ENCODE measurements at places on chromosomes 4 and X.

- DNase-seq = no peak
These were observed 22.0 kb upstream of the PPARGC1A start for GRCh38 chr4:23911675-23912455.

- no peak for DNase-seq
These were observed 812.4 kb downstream of the STPG2 start for GRCh38 chr4:97330917-97331316.

DNA sequence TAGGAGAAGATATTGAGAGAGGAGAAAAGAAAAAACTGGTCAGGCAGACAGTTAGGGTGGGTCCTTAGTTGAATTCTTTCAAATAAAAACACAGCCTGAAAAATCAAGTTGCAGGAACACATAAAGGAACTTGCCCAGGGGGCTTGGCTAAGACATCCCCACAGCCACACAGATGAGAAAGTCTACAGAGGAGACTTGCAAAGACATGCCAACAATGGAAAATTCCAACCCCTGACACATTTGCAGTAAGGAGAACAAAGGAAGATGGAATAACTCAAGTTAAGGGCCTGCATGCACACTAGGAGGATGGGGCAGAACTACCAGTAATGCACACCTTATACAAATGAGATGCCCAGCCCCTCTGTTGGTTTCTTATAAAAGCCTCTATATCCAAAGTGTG, 197.6 kb downstream of the CPXCR1 start:
- no peak for DNase-seq

GRCh38 chr4:153223930-153224329, 19.7 kb downstream of the TRIM2 start:
- no peak for DNase-seq

DNA sequence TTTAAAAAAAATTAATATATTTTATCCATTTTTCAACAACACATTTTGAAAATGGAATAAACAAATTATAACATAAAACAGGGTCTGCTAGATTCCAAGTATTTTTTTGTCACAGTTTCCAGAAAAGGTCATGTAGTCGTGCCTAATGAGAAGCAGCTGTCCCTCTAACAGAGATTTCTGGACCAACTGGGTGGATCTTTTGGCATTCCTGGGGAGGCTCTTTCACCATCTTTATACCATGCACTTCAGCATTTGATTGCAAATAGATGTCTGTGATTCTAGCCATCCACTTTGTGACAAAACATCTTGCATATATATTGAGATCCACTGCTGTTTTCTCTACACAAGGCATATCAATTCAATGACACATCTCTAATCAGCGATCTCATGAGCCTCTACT, 210.7 kb upstream of the LDB2 start:
- no peak for DNase-seq

DNA sequence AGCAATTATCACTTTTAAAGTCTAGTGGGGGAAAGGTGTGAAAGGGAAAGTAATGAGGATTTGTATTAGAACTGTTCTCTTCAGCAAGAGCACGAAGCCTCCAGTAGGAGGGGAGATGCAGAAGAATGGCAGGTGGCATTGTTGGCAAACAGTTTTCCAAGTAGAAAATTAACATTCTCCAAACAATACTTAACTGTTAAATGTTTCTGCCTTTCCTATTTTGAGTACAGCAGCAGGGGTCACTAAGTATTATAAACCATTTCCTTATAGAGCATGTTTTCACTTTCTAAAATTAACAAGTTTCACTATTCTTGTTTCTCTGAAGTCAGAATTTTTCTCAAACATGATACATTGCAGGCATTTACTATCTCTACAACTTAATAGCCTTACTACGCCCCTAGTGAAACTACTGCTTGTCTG, 58.7 kb downstream of the LEF1 start:
- DNase-seq = no peak

DNA sequence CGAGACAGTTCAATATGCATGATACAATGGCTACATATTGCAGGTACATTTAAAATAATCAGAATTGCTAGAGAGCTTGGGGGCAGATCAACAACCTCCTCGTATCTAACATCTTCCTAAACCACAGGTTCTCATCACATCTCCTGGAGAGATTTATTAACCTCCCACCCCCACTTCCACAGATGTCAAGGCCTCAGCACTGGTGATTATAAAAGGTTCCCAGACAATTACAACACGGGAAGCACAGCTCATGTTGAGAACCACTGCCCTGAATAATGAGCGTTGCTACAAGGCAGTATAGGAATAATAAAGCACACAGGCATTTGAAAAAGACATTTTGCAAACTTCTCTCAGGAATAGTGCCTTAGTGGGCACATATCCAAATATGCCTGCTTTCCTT, 42.8 kb downstream of the ELOVL6 start:
- DNase-seq = no peak

GRCh38 chr4:148288448-148288847, 153.8 kb downstream of the NR3C2 start:
- no peak for DNase-seq

DNA sequence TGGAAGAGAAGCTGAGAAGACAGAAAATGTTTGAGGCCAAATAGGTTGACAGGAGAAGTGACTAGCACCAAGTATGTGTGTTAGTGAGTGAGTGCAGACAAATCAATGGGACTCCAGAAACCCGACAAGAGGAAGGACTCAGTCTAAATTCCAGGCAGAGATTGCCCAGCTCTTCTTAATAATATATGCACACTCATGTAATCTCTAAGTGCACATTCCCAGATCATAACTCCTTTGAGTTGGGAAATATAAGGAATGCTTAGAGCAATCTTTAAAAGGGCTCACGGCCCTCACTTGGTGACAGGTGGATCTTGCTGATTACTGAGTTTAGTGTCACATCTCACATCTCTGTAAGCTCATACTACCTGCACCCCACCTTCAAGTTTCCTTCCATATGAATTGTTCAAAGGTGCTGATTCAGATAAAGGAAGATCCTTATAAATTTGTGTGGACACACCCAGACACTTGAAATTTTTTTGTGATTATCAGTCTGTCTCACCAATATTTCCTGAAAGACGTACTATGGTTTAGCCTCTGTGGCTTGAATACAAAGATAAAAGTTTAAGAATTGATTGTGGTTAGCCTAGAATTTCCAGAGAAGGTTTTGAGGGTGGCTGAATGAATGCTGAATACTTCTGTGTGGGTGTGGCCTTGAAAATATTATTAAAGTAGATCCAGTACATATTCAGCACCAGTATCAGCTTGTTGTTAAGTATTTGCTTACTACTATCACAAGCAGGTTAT, 205.1 kb upstream of the UGT8 start:
- no peak for DNase-seq

GRCh38 chrX:108268434-108269080, 169.7 kb downstream of the COL4A6 start:
- DNase-seq = no peak

DNA sequence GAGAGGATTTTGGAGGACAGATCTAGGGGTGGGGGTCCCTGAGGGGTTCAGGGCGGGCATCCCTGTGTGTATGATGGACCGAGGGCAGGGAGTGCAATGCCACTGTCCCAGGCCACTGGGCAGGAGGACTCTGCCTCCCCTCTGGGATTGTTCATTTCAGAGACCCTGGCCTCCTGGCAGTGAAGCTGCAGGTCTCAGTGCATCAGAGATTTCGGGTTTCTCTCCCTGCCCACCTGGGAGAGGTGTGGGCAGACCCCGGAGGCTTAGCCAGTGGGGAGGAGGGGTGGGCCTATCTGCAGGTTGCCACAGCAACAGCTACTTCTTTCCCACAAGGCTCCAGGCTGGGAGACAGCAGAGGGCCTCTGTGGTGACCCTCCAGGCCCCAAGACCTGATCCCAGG, 80.1 kb upstream of the LRPAP1 start:
- no peak for DNase-seq

GRCh38 chr4:101540336-101540735, 193.0 kb upstream of the PPP3CA start:
- DNase-seq = no peak

DNA sequence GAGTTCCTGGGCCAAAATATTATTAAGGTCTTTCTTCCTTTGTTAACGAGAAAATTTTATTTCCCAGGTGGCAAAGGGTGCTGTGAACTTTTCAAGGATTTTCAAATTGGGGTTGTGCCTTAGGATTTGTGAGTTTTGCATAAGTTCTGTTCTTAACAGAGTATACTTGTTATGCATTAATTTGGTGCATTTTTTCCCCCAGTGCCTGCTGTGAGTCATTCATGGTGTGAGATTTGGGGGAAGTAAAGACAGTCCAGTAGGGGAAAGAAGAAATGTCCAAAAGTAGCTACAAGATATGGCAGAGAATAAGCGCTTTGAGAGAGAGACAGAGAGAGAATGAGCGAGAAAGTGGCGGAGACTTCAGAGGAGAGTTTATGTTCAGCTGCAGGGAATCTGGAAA, 239.2 kb downstream of the ARHGAP10 start:
- no peak for DNase-seq

GRCh38 chrX:94937491-94937890, 1263.5 kb downstream of the FAM133A start:
- DNase-seq = no peak

GRCh38 chr4:15375667-15376066, 52.2 kb upstream of the C1QTNF7 start:
- no peak for DNase-seq

- no peak for DNase-seq
These were observed 107.9 kb downstream of the GPR143 start for GRCh38 chrX:9657590-9658256.

GRCh38 chrX:35016051-35016450, 73.5 kb downstream of the FAM47B start:
- DNase-seq = no peak

- DNase-seq = no peak
These were observed 19.7 kb downstream of the GAB3 start for GRCh38 chrX:154731184-154731583.

- DNase-seq = no peak
These were observed 50.6 kb upstream of the ANKRD17 start for GRCh38 chr4:73309211-73309610.

- no peak for DNase-seq
These were observed 23.6 kb upstream of the TBC1D14 start for GRCh38 chr4:6885953-6886557.

DNA sequence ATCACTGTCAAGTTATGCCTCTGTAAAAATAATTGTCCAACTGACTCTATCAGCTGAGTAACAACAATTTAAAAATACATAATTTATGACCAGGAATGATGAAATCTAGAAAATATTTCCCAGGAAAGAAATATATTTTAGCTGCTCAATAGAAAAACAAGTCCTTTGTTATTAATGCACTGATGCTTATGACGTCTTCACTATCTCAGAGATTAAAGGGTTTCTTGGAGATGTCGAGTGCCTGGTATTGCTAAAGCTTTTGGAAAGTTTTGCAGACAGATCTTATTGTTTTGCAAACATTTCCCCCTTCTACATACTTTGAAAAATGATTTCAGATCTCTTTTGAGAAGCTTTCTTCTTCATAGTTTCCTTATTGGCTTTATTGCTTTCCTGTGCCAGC, 154.6 kb upstream of the RPS6KA3 start:
- DNase-seq = no peak

- DNase-seq = no peak
These were observed 248.0 kb downstream of the GALNTL6 start for GRCh38 chr4:172061204-172061603.

Measured in activated CD8-positive, alpha-beta memory T cell treated with anti-CD3 and anti-CD28 coated beads for 4 hours (primary cell).